ENCODE measurements at places on chromosomes 16 and 17. TPM values are rescaled to one million over a fixed set of nuclear protein-coding genes. Genes with fewer than 3 reads are reported as not detected.

TAT gene
- total RNA-seq: 1.5 TPM

WNK4 gene
- total RNA-seq: 0.19 TPM

CCL17 gene
- total RNA-seq: not detected

ARL5C gene
- not detected for total RNA-seq

KRT15 gene
- total RNA-seq: not detected

ABCA3 gene
- total RNA-seq: 7.0 TPM

CEMP1 gene
- total RNA-seq: not detected

TBC1D28 gene
- not detected for total RNA-seq

C16orf92 gene
- not detected for total RNA-seq

SLC5A10 gene
- 0.19 TPM for total RNA-seq

CHST4 gene
- 2.2 TPM for total RNA-seq

GRIN2A gene
- 0.19 TPM for total RNA-seq

SPECC1 gene
- total RNA-seq: 57.0 TPM

ALDH3A1 gene
- total RNA-seq: 2.4 TPM

CCDC144A gene
- total RNA-seq: 3.3 TPM

C16orf82 gene
- not detected for total RNA-seq

SCO1 gene
- 28.3 TPM for total RNA-seq

PLA2G10 gene
- total RNA-seq: not detected

GRB7 gene
- not detected for total RNA-seq
